ENCODE measurements at places on chromosomes 6 and 20. TPM values are rescaled to one million over a fixed set of nuclear protein-coding genes. Genes with fewer than 3 reads are reported as not detected.

WFDC10B gene
- total RNA-seq: not detected

IPCEF1 gene
- total RNA-seq: not detected

EYA4 gene
- 16.3 TPM for total RNA-seq

KCNB1 gene
- not detected for total RNA-seq
